ENCODE measurements at places on chromosomes 13 and 19. TPM values are rescaled to one million over a fixed set of nuclear protein-coding genes. Genes with fewer than 3 reads are reported as not detected.

The PTPRH gene
- polyA plus RNA-seq: 0.11 TPM

- no peak for DNase-seq
These were observed 62.8 kb upstream of the DOCK9 start for GRCh38 chr13:99040536-99041131.

The ZNF383 gene
- polyA plus RNA-seq: 12.0 TPM

The LGALS14 gene
- polyA plus RNA-seq: 0.30 TPM

DNA sequence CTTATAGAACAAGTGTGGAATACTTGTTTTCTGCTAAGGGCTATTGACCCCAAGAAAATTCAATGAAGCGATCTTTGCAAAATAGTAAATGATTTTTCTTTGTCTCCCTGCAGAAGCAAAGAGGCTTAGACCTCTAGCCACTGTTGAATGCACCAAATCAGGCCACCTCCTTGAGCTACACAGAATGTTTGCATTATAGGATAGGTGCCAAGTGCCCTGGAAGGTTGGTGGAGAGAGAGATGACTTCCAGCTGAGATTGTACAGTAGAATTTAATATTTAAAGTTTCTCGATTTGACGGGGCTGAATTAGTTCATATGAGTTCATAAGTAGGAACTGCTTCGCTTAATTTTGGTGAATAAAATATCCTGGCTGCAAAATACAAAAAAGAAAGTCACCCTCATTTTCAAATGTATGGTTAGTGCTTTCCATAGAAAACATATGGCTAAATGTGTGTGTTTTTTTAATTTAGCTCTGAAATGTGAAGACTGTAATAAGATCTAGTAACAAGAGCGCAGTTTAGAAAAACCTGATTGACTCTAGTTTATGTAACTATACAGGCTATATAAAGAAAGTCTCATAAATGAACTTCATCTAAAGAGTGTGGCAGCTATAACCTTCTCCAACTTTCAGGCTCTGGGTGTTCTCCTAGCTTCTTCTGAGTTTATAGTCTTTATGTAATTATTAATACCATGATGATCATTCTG, 41.6 kb downstream of the LRCH1 start:
- DNase-seq: no peak

The PAK4 gene
- polyA plus RNA-seq: 17.5 TPM

The ILF3 gene
- 147 TPM for polyA plus RNA-seq

GRCh38 chr13:43657485-43657884, 129.3 kb downstream of the ENOX1 start:
- no peak for DNase-seq

DNA sequence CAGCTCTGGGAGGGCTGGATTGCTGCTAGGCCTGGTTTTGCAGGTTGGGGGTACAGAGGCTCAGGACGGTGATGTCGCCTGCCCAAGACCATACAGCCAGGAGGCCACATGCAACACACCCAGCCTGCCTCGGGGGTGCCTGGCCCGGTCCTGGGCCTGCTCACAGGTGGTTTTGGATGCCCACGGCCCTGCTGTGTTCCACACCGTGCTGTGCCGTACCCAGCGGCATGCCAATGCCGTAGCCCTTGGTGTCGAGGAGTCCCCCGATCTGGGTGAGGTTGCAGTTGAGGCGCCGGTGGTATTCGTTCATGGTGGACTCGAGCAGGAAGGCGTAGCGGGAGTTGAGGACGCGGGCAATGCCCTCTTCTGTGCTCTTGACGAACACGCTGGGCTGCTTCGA, 11.5 kb upstream of the ATP1A3 start:
- DNase-seq: no peak

The FREM2 gene
- 7.7 TPM for polyA plus RNA-seq

The ELSPBP1 gene
- not detected for polyA plus RNA-seq

The SLC27A5 gene
- polyA plus RNA-seq: 3.6 TPM

GRCh38 chr19:51733742-51734522, 10.1 kb upstream of the HAS1 start:
- no peak for DNase-seq

The COL5A3 gene
- 67.4 TPM for polyA plus RNA-seq

The ZNF527 gene
- polyA plus RNA-seq: 6.2 TPM

The TPTE2 gene
- not detected for polyA plus RNA-seq

DNA sequence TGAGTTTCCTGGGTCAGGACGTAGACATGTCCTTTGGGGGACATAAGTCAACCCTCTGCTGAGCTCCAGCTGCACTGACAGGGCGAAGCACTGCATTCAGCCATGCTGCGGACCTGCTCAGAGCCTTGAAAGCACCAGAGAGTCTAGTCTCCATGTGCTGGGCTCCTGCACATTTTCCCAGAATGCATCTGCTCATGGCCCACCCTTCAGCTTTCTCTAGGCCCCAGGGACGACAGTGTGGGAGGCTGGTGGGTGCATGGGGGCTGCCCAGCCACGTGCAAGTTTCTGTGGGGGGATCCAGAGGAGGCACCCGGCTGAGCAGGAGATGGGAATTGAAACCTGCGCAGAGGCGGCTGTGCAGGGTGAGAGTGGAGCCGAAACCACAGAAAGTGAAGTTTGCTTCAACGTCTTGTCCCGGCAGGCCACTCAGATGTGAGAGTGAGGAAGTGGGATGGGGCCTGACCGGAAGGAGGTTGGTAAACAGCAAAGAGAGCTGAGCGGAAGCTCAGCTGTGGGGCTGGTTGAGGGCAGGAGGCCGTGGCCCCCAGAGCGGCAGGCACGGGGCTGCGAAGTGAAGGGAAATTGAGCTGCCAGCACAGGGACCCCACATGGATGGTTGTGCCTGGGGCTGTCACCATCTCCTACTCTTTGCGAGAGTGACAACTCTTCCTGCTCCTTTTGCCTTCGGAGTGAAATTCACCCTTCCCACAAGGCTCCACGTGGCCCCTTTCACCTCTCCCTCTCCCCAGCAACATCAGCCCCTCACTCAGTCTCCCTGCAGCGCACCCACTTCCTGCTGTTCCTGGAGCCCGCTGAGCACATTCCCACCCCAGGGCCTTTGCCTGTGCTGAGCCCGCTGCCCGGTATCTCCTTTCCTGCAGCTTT, 11.8 kb downstream of the PGLS start:
- DNase-seq: peak; percentile 39

- no peak for DNase-seq
These were observed 6.0 kb upstream of the CTU1 start for GRCh38 chr19:51114087-51114729.

DNA sequence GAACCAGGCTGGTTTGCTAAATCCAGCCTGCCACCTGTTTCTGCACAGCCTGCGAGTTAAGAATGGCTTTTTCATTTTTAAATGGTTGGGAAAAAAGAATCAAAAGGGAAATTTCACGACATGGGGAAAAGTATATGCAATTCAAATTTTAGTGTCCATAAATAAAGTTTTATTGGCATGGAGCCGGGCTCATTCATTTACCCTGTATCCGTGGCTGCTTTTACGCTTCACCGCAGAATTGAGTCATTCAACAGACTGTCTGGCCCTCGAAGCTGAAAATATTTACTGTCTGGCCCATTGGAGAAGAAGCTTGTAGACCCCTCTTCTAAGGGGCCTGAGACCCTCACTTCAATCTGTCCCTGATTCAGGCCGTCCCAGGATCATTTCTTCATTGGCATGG, 26.1 kb downstream of the IER2 start:
- DNase-seq: no peak

The CRX gene
- 0.05 TPM for polyA plus RNA-seq

DNA sequence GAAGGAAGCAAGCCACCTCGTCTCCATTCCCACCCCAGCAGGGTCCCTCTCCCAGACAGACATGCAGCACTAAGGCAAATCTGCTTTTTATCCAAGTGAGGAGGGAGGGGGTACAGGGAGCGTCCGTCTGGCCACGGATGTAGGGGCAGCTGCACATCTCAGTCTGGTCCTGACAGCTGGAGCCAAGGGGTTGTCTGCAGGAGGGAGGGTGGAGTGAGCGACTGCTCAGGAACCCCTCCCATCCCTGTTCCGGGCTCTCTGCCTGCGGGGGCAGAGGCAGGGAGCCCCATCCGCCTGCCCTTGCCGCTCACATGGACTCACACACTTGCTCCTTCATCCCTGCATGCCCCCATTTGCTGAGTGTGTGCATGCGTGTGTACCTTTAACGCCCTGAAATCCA, 2.5 kb downstream of the TMEM190 start:
- DNase-seq: no peak

DNA sequence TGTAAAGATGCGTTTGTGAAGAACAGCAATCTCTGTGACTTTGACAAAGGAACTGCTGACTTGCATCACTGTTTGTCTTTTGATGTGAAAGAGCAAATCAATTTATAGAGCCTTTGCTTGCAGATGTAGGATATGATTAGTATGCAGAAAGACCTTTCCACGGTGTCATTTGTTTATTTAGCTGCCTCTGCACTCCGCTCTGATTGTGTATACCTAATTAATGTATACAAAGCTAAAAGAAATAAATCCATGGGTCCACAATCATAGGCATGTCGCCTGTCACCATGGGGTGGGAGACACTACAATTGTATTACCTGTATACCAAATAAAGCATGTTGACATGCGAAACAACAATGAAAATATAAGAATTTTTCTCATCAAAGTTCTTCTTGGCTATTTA, 410.7 kb downstream of the MZT1 start:
- DNase-seq: no peak

The LAIR1 gene
- 6.6 TPM for polyA plus RNA-seq

The BRSK1 gene
- 7.4 TPM for polyA plus RNA-seq

The C19orf53 gene
- 115 TPM for polyA plus RNA-seq

DNA sequence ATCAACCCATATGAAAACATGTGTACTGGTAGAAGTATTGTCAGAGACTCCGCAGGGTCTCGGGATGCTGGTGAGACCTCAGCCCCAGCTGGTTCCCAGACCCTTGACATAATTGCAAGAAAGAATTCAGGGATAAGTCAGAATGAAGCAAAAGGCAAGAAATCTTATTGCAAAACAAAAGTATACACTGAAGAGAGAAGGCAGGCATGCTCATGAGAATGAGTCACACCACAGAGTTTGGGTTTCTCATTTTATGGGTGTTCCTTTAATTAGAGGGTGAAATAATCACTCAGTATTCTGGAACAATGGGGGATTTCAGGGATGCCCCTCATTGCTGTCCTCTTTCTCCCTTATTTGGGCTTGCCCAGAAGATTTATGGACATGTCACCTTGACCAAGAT, 1423.8 kb upstream of the MIR17HG start:
- no peak for DNase-seq

DNA sequence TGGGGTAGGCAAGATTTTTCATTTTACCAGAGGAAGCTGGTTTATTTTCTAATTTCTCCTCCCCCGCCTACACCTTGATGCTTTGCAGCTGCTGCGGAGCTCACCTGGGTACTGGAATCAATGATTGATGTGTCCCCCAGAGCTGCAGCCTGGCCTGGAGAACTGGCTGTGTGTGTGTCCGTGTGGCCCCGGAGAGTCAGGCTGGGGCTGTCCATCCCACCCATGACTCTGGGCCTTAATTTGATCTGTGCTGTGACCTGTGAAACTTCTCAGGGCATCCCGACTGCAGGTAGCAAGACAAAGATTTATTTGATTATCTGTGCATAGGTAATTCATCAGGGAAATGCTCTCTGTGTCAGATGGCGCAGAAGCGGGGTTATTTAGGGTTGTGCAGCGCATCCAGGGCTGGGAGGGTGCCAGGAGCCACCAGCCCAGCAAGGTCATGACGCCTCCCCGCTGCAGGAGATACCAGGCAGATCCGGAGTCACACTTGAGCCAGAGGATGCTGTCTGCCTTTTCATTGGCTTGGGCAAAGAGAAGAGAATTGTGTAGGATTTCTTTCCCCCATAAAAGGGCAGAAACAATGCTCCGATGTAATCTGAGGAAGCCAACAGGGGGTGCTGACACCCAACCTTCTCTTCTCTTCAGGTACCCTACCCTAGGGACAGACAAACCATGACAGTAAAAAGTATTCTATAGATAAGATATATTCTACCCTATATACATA, 346.6 kb downstream of the TSHZ3 start:
- DNase-seq: no peak

The CLIP3 gene
- polyA plus RNA-seq: 15.5 TPM

- no peak for DNase-seq
These were observed 28.0 kb downstream of the UPF1 start for GRCh38 chr19:18859676-18860301.

DNA sequence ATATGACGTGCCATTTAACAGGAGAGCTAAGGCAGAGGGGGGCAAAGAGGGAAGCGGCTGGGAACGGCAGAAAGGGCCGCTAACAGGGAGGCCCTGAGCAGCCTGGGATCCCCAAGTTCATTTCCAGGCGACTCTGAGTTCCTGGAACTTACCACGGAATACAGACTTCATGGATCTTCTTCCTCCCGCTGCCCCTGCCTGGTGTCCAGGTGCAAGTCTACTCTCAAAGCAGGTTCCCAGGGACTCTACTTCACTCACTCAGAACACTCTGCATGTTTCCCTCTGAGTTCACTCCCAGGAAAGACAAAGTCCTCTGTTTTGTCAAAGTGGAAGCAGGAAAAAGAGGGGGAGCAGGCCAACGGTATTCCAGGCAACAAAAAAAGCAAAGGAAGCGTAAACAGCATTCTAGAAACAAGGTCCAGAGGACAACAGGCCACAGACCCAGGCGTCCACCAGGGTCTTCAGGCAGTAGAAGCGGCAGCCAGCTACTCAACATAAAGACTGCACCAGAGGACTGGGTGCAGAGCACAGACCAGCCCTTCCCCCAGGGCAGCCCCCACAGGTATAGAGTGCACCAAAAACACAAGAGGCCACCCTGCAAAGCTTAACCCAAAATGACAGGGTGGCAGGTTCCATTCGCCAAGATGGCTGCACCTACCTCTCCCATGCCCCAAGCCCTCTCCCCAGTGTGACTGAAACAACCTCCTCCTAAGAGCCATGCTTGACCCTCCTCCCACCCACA, 3.0 kb downstream of the MIER2 start:
- no peak for DNase-seq

- DNase-seq: no peak
These were observed 136.2 kb downstream of the KLF12 start for GRCh38 chr13:73997964-73998363.

DNA sequence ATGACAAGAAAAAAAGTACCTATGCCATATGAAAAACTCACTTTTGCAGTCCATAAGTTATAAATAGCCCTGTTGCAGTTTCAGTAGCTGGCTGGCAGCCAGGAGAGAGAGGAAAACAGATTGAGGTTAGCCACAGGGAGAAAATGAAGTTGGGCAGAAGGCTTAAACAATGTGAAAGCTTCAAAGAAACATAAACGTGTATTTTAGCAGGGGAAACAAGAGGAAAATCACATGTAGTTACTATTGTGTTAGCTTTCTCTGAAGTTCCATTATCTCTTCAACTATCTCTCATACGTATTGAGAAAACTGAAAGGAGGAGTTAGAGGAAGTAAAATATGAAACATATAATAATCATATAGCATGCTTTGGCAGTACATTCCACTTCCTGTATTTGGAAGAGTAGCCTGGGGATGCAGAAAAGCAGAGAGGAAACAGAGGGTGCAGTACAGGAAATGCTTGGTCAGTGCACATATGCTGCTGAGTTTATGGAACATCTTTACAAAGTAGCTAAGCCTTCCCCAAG, 1551.1 kb downstream of the EFNB2 start:
- peak; percentile 39 for DNase-seq

The ATP8B3 gene
- polyA plus RNA-seq: 0.51 TPM

- no peak for DNase-seq
These were observed 278.0 kb downstream of the FGF9 start for GRCh38 chr13:21948769-21949474.
